Stomach (tissue), 19 donors: ENCODE measurements at places on chromosomes 11 and 22. TPM values are rescaled to one million over a fixed set of nuclear protein-coding genes. Genes with fewer than 3 reads are reported as not detected.

DNA sequence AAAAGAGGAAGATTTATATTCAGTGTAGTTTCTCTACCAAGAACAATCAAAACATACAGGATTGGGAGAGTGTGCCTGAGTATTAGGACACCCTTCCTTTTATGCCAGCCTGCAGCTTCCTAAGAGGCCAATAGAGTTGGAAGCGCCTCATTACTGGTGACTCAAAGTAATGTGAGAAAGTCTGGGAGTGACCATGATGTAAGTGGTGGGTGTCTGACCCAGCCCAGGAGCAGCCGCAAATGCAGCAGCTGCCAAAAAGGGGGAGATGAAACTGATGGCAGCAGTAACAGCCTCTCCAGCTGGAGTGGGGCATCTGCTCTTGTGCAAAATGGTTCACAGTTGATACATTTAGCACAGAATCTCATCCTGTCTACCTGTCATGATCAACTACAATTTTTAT lies 62.0 kb downstream of the ZNF280B start:
- no peak for DNase-seq

DNA sequence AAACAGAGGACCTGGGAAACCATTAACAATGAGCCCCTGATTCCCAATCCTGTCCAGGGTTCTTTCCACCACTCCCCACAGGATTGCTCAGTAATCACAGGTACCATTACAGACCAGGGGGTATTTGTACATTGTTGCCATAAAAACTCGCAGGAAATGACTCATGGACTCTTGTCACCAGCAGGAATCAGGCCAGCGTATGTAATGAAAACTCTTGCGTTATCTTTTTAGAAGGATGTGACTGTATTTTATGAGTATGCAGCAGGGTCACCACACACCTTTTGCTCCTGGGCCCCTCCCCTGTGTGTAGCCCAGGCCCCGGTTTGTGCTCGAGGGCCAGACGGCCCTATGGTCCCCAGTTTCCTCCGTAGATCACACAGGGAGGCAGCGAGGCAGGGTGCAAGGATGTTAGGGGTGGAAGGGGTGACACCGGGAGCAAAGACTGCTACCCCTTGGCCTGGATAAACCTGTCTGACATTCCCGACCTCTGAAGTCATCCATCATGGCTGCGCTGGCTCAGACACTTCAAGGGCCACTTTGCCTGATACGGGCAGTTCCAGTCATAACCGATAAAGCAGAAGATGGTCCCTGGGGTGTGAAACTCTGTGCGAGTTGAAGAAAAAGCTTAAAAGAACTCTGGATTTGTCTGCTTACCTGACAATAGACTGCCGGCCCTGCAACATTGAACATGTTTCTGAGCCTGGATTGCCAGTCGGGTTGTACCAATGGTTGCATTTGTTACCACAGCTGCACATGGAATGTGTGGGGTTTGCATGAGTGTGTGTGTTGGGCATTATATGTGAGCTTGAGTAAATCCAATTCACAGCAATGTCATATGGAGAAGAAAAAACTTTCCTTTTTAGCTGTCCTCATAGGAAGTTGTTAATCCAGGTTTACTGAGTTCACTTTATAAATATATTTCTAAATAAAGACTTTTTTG lies 56.9 kb downstream of the MICAL2 start:
- peak; percentile 68 for DNase-seq

DNA sequence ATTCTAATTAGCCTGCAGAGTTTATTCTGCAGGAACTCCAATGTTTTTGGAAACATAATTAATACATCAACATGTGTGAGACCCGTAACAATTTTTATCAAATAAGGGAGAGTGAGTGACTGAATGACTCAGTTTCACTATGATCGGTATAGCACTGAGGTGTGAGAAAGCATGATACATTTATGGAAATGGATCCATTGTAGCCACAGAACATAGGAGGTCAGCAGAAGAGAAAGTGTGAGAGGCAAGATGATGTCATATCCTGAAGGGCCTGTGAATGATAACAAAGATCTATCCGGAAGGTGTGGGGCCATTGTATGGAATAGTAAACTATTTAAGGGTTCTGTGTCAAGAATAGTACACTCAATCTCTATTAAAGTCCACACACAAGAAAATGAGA lies 1406.1 kb upstream of the TENM4 start:
- DNase-seq = no peak

- DNase-seq = peak; percentile 62
These were observed 450.4 kb downstream of the MIAT start for GRCh38 chr22:27107824-27108223.

DNA sequence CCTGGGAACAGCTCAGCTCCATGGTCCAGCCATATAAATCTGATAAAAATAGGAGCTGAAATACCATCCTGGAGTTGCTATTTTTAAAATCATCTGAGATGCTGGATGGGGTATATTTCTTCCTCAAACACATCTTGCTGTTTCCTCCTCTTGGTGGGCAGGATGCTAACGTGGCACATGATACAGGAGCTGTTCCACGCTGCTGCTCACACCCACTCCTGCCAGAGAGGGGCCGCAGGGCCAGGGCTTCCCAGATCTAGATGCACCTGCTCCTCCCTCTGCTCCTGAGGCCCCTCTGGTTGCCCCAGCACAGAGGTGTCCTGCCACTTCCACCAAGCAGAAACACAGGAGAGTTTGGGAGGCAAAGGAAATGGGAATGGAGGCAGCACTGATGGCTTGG lies 3.3 kb upstream of the ST3GAL4 start:
- no peak for DNase-seq

GRCh38 chr11:7599209-7599608 lies 74.1 kb downstream of the CYB5R2 start:
- DNase-seq = peak; percentile 21

DNA sequence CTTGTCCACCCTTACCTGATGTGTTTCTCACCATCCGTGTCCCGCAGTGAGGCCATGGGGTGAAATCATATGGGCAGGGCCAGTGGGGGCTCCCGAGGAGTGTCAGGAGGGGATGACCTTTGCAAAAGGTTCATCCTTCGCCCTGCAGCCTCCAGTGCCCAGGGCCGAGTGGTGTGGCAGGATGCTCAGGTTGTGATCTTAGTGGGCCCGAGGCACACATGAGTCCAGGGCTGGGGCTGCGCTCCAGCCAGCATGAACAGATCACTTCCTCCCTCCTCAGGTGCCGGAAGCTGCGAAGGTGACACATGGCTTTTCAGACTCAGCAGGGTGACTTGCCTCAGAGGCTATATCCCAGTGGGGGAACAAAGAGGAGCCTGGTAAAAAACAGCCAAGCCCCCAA lies 2.8 kb upstream of the FKBP2 start:
- no peak for DNase-seq

DNA sequence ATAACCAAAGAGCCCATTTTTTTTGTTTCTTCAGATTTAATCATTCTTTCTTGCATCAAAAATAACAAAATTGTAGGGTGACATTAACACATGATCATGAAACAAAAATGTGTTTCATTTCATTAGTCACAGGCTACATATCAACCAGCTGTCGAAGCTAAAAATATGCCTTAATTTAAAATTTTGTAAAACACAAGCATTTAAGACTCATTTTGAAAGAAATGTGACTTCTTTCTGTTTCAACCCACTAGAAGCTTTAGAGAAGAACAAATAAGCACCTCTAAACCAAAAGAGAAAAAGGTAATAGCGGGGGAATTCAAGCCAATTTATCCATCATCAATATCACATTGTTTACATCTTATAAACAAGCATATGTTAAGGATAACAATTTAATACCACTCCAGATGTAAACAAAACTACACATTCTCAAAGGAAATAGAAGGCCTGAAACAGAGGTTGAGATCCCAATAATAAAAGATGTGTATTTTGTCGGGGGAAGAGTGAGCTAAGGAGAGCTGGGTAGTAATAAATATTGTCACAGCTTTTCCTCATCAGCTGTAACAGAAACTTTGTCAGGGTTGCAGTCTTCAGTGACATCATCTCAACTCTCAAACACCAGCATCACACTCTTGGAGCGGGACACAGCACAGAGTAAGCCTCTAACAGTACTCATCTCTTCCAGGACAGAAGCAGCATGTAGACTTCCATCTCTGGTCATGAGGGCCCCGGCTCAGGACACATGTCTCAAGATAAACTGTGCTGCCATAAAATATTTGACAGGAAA lies 42.0 kb downstream of the ALG9 start:
- no peak for DNase-seq

DNA sequence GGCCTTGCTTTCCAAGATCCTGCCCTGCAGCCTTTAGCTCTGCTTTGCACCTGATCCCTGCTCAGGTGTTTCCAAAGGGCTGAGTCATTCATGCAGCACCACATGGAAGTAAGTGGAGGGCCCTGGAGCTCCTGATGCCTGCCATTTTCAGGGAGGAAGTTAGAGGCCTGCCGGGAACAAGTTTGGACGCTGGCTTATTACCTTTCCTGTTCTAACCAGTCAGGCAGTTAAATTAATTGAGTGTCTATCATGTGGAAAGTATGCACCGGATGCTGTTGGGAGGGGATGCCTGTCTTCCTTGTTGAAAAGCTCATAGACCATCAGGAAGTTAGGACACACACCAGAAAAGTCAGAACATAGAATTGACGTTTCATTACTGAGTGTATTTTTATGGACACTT lies 73.7 kb upstream of the PLET1 start:
- DNase-seq = no peak

DNA sequence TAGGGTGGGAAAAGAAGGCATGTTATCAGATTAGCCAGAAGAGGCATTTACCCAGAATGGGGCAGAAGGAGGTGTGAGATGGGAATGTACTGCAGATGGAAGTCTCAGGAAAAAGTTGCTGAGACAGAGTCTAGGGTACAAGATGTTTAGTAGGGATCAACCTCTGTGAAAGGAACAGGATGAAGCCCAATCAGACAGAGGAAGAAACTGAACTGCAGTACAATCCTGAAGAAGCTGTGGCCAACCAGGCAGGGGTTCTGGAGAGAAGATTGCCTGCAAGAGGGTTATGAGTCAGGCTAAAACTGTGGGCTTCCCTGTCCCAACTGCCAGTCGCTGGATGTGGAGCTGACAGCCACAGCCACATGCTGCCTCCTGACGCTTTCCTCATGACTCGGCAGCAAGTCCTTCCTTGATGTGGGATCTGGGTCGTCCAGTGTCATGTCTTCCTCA lies 64.0 kb downstream of the CWC15 start:
- no peak for DNase-seq

GRCh38 chr11:57133366-57134038 lies 48.3 kb upstream of the LRRC55 start:
- DNase-seq = no peak

- no peak for DNase-seq
These were observed 6.7 kb downstream of the RNF141 start for GRCh38 chr11:10534316-10534715.

RIMBP3B gene
- total RNA-seq = not detected

OR56A1 gene
- not detected for total RNA-seq

MIOX gene
- total RNA-seq = not detected
